Uterus (tissue), 4 donors: ENCODE measurements at places on chromosomes 3 and 15. TPM values are rescaled to one million over a fixed set of nuclear protein-coding genes. Genes with fewer than 3 reads are reported as not detected.
A peak's percentile ranks its signal among the peaks of the same experiment; 100 is the strongest.

- H3K27me3 ChIP-seq, result no peaks in the 10 kb centered on the region
- H3K36me3 ChIP-seq, result no peaks in the 10 kb centered on the region
- no peak for DNase-seq
- H3K27ac ChIP-seq, result peak overlapping the region; percentile 67
- no peaks in the 10 kb centered on the region for H3K4me1 ChIP-seq
These were observed 22.8 kb downstream of the EHD4 start for GRCh38 chr15:41949401-41950126.

The PEX5L gene
- total RNA-seq, result not detected

DNA sequence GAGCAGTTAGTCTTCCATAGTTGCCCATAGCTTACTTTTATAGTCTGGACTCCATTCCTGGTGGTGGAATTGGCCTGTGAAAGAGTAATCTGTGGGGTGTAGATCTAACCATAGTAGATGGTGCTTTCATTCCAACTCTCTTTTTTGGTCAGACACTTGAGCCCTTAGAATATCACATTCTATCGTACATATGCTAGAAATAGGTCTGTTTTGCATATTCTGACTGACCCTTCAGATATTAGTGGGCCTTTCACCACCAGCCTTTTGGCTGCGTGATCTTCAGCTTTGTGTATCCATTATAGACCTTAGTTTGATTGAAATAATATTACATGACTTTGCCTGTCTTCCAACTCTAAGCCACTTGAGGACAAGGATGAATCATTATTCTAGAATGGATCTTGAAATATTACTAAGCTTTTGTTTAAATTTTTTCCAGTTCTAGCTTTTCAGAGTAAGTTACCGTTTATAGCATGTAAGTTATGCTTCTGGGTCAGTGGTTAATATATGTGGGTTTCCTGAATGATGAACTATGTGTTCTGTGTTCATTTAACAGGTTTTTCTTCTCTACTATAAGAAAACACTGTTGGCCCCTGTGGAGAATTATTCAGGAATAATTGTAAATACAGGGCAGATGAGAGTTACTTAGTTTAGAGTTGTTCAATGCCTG, 8.7 kb downstream of the RAB7A start:
- H3K36me3 ChIP-seq, result no peaks in the 10 kb centered on the region
- DNase-seq, result no peak
- no peaks in the 10 kb centered on the region for H3K4me1 ChIP-seq

DNA sequence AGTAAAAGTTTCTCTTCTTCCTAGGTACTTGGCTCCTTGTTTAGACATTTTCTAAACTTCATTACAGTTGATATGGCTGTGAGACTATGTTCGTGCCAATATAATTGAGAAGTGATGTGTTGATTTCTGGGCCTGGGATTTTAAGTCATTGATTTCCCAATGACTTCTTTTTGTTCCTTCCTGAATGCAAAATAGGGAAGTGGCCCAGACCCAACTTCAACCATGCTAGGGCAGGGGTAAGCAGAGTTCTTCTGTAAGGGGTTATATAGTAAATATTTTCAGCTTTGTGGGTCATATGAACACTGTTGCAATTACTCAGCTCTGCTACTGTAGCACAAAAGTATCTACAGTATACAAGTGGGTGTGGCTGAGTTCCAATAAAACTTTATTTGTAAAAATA, 320.1 kb upstream of the WNT5A start:
- no peaks in the 10 kb centered on the region for H3K4me1 ChIP-seq
- no peak overlapping the region for H3K4me3 ChIP-seq
- H3K36me3 ChIP-seq, result no peaks in the 10 kb centered on the region
- no peak for DNase-seq
- no peak overlapping the region for H3K27ac ChIP-seq

DNA sequence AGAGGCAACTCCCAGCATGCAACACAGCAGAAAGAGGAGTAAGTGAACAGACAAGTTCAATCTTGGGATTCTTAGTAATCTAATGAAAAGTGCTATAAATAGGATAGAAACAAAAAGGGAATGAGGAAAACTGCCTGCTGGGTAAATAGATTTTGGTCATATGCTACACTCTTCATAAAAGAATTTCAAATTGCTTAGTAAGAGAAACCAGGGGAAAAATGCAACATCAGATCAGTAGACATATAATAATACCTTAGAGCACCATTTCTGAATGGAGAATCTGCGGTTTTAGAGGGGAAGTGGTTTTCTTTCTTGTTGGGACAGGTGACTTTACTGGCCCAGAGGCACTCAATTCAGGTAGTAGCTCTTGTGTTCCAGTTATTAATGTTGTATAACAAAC, 13.4 kb upstream of the TBC1D5 start:
- H3K4me3 ChIP-seq, result no peak overlapping the region
- no peaks in the 10 kb centered on the region for H3K27me3 ChIP-seq
- H3K4me1 ChIP-seq, result no peaks in the 10 kb centered on the region
- H3K36me3 ChIP-seq, result no peaks in the 10 kb centered on the region

DNA sequence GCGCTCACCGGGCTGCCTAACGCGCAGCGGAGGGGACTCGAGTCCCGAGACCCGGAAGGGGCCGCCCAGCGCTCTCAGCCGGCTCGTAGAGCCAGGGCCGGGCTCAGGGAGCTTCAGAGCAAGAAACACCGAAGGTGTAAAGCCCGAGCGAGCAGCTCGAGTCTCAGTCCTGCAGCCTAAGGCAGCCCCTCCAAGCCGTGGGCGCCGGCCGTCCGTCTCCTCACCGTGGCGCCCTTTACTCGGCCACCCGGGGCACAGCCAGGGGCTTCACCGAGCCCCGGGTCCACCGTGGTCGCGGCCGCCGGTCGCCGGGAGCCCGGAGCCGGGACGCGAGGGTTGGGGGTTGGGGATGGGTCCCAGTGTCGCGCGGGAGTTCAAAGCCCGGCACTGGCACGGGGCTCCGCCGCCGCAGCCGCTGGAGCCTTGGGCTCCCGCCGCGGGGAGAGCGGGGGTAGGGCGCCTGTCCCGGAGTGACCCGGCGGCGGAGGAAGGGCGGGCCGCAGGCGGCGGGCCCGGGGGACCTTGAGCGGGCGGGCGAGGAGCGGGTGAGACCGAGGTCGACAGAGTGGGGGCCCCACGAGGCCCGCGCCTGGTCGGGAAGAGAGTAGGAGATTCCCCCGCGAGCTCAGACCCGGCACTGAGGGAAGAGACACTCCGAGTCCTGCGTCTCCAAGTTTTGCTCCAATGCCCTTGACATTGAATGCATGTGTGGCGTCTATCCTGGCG, 26.9 kb upstream of the THRB start:
- no peaks in the 10 kb centered on the region for H3K36me3 ChIP-seq
- no peaks in the 10 kb centered on the region for H3K27me3 ChIP-seq
- peak overlapping the region; percentile 60 for H3K27ac ChIP-seq
- no peaks in the 10 kb centered on the region for H3K4me1 ChIP-seq
- DNase-seq, result peak; percentile 27
- peak overlapping the region; percentile 59 for H3K4me3 ChIP-seq

- no peaks in the 10 kb centered on the region for H3K27me3 ChIP-seq
- no peak overlapping the region for H3K4me3 ChIP-seq
- no peaks in the 10 kb centered on the region for H3K4me1 ChIP-seq
- no peak for DNase-seq
- H3K27ac ChIP-seq, result no peak overlapping the region
These were observed 52.1 kb downstream of the MYO9A start for GRCh38 chr15:72065801-72066200.

The VEPH1 gene
- not detected for total RNA-seq

DNA sequence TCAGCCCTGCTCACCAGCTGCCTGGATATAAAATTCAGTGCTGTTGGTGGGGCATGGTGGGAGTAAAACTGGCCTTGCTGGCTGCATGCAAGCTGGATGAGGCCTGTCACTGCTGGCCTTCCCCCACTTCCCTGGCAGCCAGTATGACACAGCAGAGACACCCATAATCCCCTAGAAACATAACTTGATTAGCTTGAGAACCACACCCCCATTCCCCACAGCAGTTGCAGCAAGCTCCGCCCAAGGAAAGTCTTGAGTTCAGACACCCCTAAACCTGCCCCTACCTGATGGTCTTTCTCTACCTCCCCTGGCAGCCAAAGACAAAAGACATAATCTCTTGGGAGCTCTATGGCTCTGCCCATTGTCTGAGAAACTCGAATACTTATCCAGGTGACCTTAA, 405.1 kb upstream of the NECTIN3 start:
- H3K36me3 ChIP-seq, result no peaks in the 10 kb centered on the region
- H3K27ac ChIP-seq, result no peak overlapping the region
- no peaks in the 10 kb centered on the region for H3K4me1 ChIP-seq
- DNase-seq, result no peak

The CILP gene
- 22.5 TPM for total RNA-seq

DNA sequence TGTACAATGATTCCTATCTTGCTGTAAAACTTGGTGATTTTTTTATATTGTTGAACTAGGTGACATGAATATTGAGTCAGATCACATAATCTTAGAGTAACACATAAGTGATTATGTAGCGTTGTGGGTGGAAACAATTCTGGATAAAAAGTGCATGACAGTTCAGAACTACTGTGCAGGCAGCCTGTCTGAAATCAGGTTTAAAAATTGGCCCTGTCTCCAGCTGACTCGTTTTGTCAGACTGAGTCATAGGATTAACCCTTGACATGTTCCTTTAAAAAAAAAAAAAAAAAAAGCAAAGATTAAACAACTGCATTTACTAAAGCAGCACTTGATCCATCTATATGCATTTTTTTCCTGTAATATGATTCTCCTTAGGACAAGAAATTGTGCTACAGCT, 160.0 kb upstream of the CGNL1 start:
- no peaks in the 10 kb centered on the region for H3K36me3 ChIP-seq
- no peaks in the 10 kb centered on the region for H3K4me1 ChIP-seq

DNA sequence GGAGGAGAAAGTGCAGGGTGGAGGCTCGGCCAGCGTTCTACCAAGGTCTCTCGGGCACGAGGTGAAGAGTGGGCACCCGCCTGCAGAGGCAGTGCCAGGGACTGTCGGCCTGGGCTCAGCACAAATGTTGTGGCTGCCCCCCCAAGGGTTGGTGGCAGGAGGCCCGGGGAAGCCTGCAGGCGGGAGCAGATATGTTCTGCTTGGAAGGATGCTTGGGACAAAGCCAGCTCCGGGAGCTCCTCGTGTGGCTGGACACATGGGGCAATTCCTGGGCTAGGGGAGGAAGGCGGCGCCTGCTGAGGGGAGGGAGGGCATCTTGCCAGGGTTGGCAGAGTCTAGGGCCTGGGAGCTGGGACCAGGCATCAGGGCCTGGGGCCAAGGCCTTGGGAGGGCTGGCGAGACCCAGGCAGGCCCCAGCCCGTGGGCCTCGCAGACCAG, 30.4 kb upstream of the FBLN2 start:
- peak; percentile 59 for DNase-seq
- H3K27ac ChIP-seq, result peak overlapping the region; percentile 65
- no peak overlapping the region for H3K4me3 ChIP-seq

DNA sequence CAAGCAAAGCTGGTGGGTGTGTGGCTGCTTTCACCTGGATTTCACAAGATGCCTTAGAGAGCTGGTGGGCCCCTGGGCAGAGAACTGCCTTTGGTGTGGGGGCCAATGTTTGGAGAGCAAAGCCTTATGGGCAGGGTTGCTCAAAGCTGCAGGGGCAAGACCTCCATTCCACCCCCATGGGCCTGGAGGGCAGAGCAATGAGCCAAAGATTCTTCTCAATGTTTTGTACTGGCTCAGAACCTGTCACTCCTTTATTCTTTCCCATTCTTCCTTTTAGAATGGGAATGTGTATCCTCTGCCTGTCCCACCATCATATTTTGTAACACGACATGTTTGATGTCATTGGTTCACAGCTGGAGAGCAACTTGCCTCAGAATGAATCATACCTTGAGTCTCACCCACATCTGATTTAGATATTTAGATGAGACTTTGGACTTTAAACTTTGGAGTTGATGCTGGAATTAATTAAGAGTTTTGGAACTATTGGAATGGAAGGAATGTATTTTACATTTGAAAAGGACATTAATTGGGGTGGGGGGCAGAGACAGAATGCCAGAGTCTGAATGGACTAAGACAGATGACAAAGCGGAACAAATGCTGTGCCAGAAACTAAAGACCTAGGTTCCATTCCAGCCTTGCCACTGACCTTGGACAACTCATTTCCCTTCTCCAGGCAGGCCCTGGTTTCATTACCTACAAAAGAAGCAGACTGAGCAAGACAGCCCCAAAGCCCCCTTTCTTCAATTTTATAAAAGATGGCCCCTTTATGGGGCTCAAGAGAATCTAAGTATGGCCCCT, 72.9 kb downstream of the DAPK2 start:
- no peak for DNase-seq
- no peaks in the 10 kb centered on the region for H3K27me3 ChIP-seq
- no peaks in the 10 kb centered on the region for H3K36me3 ChIP-seq
- no peaks in the 10 kb centered on the region for H3K4me1 ChIP-seq
- H3K4me3 ChIP-seq, result no peak overlapping the region
- no peak overlapping the region for H3K27ac ChIP-seq

GRCh38 chr3:105965384-105965783, 96.6 kb upstream of the CBLB start:
- no peaks in the 10 kb centered on the region for H3K36me3 ChIP-seq
- H3K4me3 ChIP-seq, result no peak overlapping the region
- H3K27me3 ChIP-seq, result no peaks in the 10 kb centered on the region
- DNase-seq, result no peak

GRCh38 chr15:95868970-95869369, 461.5 kb upstream of the NR2F2 start:
- H3K27ac ChIP-seq, result no peak overlapping the region
- H3K4me3 ChIP-seq, result no peak overlapping the region
- H3K4me1 ChIP-seq, result no peaks in the 10 kb centered on the region
- no peaks in the 10 kb centered on the region for H3K27me3 ChIP-seq
- no peaks in the 10 kb centered on the region for H3K36me3 ChIP-seq

DNA sequence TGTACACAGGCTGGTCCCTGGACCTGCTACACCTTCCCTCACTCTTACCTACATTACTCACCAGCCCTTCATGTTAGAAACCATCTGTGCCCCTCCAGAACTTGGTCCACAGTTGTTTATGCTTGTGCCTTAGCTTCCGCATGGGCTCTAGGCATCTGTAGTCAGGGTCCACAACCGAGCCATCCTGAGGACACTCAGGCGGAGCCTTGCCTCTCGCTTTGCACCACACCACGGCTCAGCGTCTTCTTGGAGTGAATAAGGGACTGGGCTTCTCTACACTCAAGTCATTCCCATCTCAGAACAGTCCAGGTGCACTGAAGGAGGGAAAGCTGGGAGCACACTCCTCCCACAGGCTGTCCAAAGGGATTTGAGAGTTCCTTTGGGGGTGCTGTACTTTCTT, 97.8 kb downstream of the HMG20A start:
- H3K4me3 ChIP-seq, result no peak overlapping the region
- no peaks in the 10 kb centered on the region for H3K4me1 ChIP-seq
- no peak overlapping the region for H3K27ac ChIP-seq
- no peaks in the 10 kb centered on the region for H3K36me3 ChIP-seq

GRCh38 chr3:41002104-41002503, 197.2 kb upstream of the CTNNB1 start:
- H3K4me1 ChIP-seq, result no peaks in the 10 kb centered on the region
- no peak overlapping the region for H3K27ac ChIP-seq
- H3K27me3 ChIP-seq, result no peaks in the 10 kb centered on the region
- H3K36me3 ChIP-seq, result no peaks in the 10 kb centered on the region
- no peak for DNase-seq

The CCR5 gene
- total RNA-seq, result 1.2 TPM

DNA sequence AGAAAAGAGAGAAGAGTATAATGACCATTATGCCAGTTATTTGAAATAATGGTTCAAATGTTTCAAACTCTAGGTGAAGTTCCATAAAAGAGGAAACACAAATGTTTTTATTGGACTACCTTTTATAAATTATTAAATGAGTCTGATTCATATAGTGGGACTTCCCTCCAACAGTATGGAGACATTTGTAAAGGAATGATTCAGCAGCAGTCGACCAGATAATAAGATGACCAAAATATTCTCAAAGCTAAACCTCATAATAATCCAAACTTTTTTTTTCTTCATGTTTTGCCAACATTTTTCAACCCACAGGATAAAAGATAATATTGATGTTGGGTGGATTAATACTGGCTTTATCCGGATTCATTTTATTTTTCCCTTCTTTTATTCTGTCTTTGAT, 18.8 kb downstream of the TIPARP start:
- H3K4me1 ChIP-seq, result no peaks in the 10 kb centered on the region
- H3K27me3 ChIP-seq, result no peaks in the 10 kb centered on the region
